Stimulated activated CD8-positive, alpha-beta memory T cell treated with anti-CD3 and anti-CD28 coated beads, Interleukin-7, amount 100 ng/mL, for 4 hours (primary cell): ENCODE measurements at places on chromosomes 2 and 18.

DNA sequence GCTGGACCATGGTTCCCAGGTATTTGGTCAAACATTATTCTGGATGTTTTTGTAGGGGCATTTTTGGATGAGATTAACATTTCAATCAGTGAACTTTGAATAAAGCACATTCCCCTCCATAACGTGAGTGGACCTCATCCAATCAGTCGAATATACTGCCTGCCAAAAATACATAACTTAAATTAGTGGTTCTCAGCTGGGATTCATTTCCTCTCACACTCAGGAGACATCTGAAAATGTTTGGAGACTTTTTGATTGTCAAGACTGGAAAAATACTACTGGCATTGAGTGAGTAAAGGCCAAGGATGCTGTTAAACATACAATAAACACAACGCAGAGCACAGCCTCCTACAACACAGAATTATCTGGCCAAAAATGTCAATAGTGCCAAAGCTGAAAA lies 198.2 kb downstream of the MYO1B start:
- DNase-seq = no peak

GRCh38 chr2:204948822-204949221 lies 403.5 kb downstream of the PARD3B start:
- no peak for DNase-seq

- no peak for DNase-seq
These were observed 50.7 kb upstream of the OTX1 start for GRCh38 chr2:62999905-63000304.

GRCh38 chr18:50424877-50425690 lies 50.2 kb downstream of the SKA1 start:
- no peak for DNase-seq

DNA sequence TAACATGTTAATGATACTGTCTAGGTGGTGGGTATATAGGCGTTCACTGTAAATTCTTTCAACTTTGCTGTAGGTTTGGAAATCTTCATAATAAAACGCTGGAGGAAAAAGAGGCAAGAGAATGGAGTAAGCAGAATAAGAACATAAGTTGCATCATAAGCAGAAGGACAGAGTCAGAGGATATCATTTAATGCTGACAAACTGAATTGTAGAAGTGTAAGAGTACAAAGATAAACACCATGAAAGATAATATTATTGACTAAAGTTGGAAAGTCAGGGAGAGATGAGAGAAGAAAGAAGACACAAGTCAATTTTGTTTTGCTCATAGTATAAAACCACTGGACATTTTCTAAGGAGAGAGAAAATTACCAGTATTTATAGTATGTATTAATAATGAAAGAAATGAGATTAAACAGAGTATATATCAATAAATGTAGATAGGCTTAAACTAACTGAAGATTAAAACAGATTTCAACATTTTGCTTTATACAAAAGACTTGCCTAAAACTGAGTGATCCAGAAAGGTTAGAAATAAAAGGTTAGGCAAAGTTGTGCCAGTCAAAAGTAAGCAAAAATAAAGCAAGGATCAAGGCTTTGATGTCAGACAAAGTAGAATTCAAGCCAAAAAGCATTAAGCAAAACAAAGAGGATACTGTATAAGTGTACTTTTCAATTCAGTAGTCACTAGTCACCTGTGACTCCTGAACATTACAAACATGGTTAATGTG lies 42.4 kb upstream of the VIT start:
- DNase-seq = no peak

- no peak for DNase-seq
These were observed 151.5 kb upstream of the MAP3K20 start for GRCh38 chr2:172924097-172924660.

DNA sequence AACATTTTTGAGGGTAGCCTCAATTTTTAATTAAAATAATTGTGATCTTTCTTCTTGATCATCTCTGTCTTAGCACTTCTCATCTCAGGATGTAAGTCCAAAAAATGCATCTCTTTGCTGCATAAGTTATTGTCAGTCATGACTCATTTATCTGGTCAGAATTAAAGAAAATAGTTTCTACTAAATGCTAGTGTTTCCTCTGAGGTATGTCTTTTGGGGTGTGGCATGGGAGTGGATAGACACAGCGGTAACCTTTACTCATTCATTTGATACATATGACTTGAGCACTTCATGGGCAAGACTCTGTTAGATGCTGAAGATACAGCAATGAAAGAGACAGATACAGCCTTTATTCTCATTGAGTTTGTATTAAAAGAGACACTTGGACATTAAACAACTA lies 284.7 kb downstream of the IRS1 start:
- no peak for DNase-seq
